Fibroblast of skin of abdomen (primary cell): ENCODE measurements at places on chromosomes 16 and 17.
A peak's percentile ranks its signal among the peaks of the same experiment; 100 is the strongest.

- no peak for DNase-seq
Observed at GRCh38 chr17:63434951-63435571, 11.0 kb downstream of the CYB561 start.

- DNase-seq = peak; percentile 73
Observed at GRCh38 chr17:30600060-30600829, 123.0 kb downstream of the GOSR1 start.

GRCh38 chr16:30666681-30667080 lies 8.4 kb downstream of the FBRS start:
- DNase-seq = no peak

DNA sequence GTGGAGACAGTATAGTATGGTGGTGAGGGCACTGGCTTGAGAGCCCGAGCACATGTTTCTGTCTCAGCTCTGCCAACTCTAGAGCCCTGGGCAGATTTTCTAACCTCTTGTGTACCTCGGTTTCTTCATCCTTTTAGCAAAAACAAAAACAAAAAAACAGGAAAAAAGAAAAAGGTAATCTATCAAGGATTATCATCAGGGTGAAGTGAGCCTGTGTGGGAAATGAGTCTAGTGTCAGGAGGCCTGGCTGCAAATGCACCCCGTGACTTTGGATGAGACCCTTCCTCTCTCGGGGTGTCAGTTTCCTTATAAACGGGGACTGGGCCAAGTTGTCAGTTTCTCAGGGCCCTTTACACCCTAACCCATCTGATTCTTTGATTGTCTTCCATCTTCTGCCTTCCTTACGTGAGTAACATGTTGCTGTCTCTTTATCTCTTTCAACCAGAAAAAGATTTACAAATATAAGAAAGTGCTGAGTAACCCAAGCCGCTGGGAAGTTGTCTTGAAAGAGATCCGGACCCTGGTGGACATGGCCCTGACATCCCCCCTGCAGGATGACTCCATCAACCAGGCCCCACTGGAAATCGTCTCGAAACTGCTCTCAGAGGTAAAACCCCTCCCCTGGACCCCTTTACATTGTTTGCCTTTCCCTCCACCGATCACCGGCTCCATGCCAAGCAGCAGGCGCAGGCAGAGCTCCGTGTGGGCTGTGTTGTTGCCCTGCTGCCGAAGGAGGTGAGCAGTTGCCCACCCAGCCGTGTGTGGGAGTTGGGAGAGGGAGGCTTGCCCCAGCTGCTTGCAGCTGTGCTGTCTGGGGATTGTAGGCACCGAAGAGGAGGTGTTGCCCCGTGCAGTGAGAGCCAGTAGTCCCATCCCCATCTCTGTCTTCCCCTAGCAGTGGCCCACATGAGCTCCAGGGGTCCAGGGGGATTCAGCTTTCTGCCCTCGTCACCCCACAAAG lies 127.1 kb upstream of the PLCG2 start:
- no peak for DNase-seq

GRCh38 chr16:56244612-56245011 lies 53.3 kb downstream of the GNAO1 start:
- DNase-seq = no peak

GRCh38 chr16:2206420-2206779 lies 1.1 kb downstream of the MLST8 start:
- DNase-seq = no peak

DNA sequence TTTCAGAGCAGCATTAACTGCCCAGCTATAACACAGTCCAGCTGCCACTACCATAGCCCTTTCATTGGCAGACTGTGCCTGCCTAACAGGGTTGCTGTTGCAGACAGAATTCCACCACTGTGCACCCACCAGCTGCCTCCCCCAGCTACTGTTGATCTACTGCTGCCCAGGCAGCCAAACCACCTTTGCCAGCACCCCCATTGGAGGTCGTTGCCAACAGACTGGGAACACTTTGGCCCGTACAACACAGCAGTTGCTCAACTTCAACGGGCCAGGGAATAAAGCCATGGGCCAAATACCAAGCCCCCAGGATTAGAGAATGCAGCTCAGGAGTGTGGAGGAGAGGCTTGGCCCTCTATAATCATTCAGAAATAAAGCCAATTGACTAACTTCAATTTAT lies 473.6 kb downstream of the CDH11 start:
- DNase-seq = no peak

DNA sequence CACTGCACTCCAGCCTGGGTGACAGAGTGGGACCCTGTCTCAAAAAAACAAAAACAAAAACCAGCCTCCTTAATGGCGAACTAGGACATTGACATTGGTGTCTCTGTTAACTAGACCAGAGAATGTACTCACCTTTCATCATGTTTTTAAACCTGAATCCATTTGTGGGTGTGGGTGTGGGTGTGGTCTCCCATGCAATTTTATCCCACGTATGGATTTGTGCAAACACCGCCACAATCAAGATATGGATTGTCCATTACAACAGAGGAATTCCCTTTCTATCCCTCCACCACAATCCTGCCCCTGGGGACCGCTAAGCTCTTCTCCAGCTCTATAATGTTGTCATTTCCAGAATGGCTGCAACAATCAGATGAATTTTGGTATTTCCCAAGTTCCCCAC lies 49.9 kb downstream of the DNAH17 start:
- no peak for DNase-seq

GRCh38 chr16:57544124-57544653 lies 1.7 kb downstream of the ADGRG5 start:
- DNase-seq = no peak

DNA sequence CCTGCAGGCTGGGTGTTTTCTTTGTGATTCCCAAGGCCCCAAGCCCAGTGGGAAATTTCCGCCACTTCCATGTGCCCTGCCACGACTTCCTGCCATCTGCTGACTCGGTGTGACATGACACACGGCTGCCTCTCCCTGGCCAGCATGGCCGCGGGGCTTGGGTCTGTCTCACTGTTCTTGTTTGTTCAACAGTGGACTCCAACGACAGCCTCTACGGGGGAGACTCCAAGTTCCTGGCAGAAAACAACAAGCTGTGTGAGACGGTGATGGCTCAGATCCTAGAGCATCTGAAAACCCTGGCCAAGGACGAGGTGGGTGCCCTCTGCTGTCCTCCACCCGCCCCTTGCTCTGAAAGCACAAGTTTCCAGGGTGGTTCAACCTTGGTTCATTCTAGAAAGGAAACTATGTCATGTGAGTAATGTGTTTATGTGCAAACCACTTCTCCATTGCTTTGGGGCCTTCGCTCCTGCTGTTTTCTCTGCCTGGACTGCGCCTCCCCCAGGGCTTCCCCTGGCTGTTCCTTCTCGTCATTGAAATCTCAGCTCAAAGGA lies 26.8 kb downstream of the KNOP1 start:
- DNase-seq = no peak

- DNase-seq = no peak
Observed at GRCh38 chr17:17754719-17755686, 73.7 kb downstream of the RAI1 start.

DNA sequence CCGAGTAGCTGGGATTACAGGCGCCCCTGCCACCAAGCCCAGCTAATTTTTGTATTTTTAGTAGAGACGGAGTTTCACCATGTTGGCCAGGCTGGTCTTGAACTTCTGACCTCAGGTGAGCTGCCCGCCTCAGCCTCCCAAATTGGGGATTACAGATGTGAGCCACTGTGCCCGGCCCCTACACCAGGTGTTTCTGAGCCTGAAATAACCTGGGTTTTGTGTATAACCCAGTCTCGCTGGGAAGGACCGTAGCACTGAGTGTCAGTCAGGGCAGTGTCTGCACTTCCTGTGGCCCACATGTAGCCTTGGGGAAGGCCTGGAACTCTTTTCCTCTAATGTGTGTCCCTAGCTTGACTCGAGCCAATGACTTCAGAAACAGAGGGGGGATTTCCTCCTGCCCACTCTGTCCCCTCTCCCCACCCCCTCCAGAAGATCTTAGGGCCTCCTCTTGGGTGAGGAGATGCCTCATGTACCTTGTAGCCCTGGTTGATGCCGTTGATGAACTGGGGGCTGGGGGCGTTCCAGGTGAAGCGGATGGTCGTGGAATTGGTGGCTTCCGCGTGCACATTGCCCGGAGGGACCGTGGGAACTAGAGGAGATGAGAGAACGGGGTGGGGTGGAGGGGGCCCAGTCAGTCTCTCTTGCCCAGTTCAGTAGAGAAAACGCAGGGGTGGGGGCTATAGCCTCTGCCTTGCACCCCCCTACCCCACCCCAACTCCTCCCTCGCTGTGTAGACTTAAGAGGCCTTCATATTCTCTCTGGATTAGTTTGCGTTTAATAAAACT lies 102.6 kb upstream of the CDC42EP4 start:
- DNase-seq = no peak

DNA sequence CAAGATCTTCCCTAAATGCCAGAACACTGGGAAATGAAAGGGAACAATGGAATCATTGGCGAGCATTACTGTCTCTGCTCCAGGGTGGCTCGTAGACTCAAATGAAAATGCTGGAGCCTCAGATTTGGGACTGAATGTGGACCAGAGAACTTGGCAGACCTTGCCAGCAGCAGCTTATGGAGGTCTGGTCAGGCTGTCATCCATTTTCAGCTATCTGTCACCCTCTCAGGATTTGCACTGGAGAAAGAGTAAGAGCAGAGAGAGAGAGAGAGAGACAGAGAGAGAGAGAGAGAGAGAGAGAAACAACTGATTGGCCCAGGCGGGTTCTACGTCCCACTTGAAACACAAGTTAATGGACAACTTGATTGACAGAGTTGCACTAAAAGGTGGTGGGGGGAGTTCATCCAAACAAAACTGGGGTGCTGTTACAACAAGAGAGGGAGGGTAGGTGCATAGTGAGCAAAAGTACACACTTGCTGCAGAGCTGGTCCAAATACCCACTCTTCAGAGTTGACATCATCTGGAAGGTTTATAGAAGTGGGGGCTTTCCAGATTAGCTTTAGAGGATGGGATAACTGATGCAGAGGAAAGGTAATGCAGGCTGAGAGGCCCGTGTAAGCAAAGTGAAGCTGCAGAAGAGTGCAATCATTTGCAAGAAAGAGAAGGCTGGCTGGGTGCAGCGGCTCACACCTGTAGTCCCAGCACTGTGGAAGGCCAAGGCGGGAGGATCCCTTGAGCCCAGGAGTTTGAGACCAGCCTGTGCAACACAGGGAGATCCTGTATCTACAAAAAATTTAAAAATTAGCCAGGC lies 16.5 kb upstream of the NSMCE1 start:
- DNase-seq = no peak

GRCh38 chr17:2745317-2746037 lies 4.0 kb downstream of the CCDC92B start:
- DNase-seq = no peak

DNA sequence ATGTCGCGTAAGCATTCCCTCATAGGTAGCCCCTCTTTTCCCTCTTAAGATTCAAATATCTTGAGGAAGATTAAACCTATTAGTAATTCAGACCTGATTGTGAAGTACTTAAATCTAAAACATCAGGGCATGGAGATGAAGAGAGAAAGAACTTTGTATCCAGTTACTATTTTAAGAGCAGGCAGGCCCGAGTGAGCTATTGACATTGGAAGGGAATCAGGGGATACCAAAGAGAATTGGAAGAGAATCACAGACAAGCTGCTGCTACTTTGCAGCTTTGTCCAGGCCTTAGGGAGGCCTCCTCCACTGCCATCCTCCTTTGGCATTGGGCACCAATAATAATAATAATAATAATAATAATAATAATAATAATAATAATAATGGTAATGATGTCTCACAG lies 170.5 kb downstream of the MRTFB start:
- no peak for DNase-seq

- DNase-seq = no peak
Observed at GRCh38 chr17:59533694-59534093, 31.7 kb upstream of the DHX40 start.

DNA sequence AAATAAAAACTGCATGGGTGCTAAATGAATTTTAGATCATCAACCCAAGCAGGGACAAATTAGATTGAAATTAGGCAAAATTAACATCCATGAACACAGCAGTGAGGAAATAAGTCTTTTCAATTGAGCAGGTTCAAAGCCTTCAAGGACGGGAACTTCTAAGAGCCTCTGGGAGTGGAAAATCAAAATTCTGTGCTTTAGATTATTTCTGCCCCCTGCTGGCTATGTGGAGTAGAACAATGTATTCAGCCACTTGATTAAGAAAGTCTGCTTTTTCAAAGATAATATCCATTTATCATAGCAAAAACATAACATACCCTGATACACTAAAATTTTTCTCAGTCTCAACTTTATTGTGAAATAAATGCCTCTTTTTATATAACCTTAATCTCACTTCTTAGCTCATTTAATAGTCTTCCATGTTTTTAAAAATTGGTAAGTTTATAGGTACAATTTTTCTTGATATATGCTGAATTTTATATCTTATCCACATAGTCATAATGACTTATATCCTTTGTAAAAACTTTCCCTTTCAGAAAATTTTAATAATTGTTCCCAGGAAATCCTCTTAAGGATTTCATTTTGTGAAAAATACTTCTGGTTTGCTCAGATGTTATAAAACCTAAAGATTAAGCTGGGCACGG lies 28.1 kb upstream of the NOL11 start:
- DNase-seq = peak; percentile 59

DNA sequence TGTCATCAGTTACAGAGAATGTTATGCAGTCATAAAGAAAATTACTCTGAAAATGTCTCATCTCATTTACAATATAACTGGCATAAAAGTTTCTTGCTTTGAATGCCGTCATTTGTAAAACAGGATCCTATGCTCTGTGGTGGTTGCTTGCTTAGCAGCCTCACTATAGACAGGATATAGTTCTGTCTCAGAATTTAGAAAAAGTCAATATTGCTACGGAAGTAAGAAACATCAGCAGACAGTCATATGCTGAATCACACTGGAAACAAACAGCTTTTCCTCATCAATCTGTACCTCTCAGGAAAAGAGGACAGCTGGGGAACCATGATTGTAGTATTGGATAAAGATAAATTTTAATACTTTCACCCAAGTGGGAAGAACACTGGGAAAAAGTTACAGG lies 105.5 kb downstream of the MYO1D start:
- DNase-seq = no peak

- DNase-seq = no peak
Observed at GRCh38 chr16:2468725-2469398, 2.2 kb upstream of the NTN3 start.

- no peak for DNase-seq
Observed at GRCh38 chr16:67786491-67786890, 19.9 kb downstream of the RANBP10 start.

- no peak for DNase-seq
Observed at GRCh38 chr17:78617511-78618061, 40.4 kb upstream of the DNAH17 start.

- DNase-seq = no peak
Observed at GRCh38 chr16:22642416-22643088, 131.9 kb downstream of the NPIPB5 start.

- DNase-seq = no peak
Observed at GRCh38 chr17:36881323-36881722, 56.0 kb upstream of the LHX1 start.

DNA sequence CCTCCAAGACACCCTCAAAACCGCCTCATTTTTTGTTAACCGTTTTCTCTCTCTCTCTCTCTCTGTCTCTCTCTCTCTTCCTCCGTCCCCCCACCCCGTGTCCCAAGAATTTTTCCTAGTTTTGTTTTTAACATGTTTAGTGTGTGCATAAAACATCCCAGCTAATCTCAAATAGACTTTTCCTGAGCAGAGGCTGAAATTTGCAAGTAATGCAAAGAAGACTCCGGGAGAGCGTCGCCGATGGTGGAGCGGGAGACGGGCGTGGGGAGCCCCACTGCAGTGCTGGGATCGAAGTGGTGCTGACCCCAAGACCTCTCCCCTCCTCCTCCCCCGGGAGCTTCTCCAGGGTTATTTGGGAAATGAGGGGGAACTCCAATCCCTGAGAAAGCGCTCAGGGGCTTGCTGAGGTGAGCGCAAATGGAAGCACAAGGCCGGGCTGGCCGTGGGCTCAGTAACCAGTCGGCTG lies 4.7 kb upstream of the DLX4 start:
- DNase-seq = no peak
